Breast epithelium (tissue), 4 donors: ENCODE measurements at places on chromosomes 4 and X.
A peak's percentile ranks its signal among the peaks of the same experiment; 100 is the strongest.

DNA sequence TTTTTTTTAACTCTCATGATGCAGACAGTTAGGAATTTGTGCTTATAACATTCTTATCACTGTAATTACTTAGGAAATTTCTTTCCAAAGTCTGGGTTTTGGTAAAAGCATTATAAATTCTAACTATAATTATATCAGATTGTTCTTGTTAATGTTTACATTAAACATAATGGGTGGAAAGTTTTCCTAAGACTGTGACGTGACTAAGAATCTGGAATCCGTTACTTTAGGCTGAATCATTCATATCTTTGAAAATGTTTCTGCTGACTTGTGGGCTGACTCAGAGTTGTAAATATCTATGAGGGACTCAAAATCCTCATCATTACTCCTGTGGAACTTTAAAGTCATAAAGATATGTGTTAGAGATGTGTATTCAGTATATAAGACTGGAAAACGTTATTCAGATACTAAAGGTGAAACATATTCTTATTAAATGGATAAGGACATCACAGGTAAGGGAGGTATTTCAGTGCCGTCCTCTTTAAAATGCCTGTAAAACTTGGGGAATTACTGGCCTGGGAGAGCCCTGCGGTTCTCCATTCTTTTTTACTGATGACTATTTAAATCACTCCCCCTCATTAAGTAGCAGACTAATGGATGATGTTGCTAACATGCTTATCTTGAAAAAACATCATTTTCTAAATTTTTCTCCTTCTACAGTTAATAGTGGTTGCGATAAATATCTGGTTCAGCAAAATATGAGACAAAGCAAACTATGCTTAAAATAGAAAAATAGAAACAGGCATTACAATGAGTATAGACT, 159.0 kb downstream of the DCLK2 start:
- DNase-seq: no peak

DNA sequence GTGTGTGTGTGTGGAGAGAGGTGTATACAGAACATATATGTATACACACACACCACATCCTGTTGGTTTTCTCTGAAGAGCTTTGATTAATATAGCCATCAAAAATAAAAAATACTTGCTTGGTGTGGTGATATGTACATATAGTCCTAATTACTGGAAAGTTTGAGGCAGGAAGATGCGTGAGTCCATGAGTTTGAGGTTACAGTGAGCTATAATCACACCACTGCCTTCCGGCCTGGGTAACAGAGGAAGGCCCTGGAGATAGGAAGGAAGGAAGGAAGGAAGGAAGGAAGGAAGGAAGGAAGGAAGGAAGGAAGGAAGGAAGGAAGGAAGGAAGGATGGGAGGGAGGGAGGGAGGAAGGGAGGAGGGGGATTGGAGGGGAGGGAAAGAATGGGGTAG, 360.4 kb upstream of the CPEB2 start:
- DNase-seq: no peak

DNA sequence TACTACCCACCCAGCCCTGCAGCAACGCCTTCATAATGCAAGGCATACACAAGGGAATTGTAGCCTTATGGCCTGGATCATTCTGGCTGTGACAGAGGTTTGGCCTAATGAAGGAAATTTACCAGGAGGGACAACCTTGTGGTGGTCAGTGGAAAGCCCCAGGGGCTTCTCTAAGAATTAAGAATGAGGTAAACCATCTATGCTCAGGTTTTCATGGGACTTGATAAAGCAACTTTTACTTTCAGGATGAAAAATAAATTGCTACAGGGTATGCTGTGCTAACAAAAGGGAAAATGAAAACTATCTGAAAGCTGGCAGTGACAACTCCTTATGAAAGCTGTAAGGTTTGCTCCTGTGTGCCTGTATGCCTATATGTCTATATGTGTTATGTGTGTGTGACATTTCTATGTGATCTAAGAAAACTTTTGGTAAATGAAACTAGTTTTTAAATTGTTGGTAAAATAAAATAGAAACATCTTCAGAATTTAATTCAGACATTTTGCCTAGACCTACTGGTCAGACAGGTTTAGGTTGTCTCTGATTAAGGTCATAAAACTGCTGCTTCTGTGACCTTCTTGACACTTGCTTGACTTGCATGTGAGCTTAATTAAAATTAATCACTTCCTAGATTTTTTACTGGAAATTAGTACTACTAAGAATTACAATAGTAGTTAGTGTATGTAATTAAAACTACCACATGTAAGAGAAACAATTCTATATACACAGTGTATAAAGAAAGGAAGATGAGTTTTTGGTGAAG, 19.9 kb upstream of the TXK start:
- DNase-seq: no peak

- DNase-seq: no peak
Measured at GRCh38 chr4:123619326-123619725, 222.7 kb downstream of the SPRY1 start.

GRCh38 chr4:154516318-154517029, 24.9 kb upstream of the DCHS2 start:
- no peak for DNase-seq

- DNase-seq: no peak
Measured at GRCh38 chr4:89800012-89800516, 36.9 kb downstream of the SNCA start.

DNA sequence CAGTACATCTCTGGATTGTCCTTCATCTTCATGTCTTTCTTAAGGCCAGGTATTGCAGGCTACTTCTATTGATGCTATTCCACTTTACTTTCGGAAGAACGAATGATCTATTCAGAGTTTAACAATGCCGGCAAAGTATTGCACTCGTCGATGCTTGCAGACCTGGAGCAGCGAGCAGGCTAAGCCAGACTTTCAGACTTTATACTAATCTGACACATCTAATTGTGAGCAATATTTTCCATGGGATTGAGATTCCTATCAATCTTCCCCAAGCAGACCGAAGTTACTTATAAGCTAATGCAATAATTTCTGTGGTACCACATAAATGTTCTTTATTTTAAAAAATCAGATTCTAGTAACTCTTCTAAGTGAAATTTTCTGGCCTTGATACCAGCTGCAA, 1.6 kb downstream of the EMCN start:
- DNase-seq: no peak

GRCh38 chr4:150212927-150213326, 134.7 kb downstream of the DCLK2 start:
- DNase-seq: peak; percentile 21

- no peak for DNase-seq
Measured at GRCh38 chr4:133188433-133189146, 39.5 kb downstream of the PCDH10 start.

DNA sequence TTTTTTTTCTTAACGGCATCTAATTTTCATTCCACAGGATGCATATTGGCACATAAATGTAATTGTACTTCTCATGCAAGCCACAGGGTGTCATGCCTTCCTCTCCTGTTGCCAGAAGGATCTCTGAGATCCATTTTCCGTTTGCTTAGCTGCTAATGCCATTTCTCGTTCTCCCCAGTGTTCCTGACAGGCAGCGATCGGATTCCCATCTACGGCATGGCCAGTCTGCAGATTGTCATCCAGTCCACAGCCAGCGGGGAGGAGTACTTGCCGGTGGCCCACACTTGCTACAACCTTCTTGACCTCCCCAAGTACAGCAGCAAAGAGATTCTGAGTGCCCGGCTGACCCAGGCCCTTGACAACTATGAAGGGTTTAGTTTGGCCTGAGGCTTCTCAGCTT, 8.9 kb upstream of the NAP1L5 start:
- no peak for DNase-seq

GRCh38 chr4:130563185-130563888, 1467.4 kb downstream of the C4orf33 start:
- DNase-seq: no peak

DNA sequence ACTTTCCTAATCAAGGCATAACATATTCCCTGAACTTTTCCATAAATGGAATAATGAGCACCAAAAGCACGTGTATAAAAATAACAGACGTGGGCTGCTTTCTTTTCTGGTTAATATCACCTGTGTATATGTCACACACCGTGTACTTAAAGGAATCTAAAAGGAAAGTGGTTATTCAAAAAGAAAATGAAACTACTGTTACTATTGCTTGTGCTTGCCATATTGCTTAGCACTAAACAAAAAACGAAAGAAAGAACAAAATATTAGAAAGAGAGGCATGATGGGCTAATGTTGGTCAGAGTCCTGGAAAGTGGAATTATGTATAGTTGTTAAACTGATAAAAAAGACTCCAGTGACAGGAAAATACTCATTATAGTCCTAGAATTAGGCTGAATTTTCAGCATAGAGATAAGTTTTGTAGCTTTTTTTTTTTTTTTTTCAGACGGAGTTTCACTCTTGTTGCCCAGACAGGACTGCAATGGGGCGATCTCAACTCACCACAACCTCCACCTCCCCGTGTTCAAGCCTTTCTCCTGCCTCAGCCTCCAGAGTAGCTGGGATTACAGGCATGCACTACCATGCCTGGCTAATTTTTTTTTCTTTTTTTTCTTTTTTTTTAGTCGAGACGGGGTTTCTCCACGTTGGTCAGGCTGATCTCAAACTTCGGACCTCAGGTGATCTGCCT, 123.2 kb downstream of the PABPC4L start:
- no peak for DNase-seq

DNA sequence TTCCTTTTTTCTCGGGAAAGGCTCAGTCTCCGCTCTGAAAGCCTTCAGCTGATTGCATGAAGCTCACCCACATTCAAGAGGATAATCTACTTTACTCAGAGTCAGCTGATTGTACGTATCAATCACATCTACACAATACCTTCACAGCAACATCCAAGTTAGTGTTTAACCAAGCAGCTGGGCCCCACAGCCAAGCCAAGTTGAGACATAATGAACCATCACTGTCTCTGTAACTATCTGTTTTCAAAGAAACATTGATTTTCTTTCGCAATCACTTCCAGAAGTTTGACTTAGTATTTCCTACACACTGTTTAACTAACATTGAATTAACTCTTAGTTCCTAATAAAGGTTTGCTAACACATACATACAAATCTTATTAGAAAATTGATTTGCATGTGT, 40.3 kb downstream of the RWDD4 start:
- no peak for DNase-seq
